A549 (cell line): ENCODE measurements at places on chromosomes 16 and 17.

- no peak for DNase-seq
Measured at GRCh38 chr16:70702624-70703023, 16.8 kb upstream of the MTSS2 start.

DNA sequence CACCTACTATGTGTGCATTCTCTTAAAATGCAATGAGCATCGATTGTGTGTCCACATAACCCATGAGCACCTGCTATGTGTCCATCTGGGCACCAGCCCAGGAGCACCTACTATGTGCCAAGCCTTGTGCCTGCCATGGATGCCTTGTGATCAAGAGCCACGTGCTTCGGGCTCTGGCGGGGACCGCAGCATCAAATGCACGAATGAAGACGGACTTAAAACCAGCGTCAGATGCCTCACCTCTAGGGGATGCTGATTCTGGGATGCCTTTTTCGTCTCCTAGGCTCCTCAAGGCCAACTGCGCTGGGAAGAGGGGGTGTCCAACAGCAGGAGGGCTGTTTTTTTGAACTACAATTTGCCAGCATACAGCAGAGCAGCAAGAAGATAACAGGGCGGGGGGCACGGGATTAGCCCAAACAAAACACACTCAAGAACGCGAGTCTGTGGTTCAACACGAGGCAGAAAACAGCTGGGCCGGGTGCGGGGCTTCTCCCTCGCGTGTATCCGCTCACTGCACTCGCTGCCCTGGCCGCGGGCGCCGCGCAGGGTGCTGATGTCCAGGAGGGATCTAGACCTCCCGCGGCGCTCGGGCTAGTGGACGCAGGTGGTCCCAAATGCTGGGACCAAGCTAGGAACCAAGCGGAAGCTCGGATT is 1.2 kb upstream of the GLIS2 start:
- DNase-seq = peak; percentile 94

- DNase-seq = no peak
Measured at GRCh38 chr17:27457731-27458523, 1.7 kb downstream of the KSR1 start.

DNA sequence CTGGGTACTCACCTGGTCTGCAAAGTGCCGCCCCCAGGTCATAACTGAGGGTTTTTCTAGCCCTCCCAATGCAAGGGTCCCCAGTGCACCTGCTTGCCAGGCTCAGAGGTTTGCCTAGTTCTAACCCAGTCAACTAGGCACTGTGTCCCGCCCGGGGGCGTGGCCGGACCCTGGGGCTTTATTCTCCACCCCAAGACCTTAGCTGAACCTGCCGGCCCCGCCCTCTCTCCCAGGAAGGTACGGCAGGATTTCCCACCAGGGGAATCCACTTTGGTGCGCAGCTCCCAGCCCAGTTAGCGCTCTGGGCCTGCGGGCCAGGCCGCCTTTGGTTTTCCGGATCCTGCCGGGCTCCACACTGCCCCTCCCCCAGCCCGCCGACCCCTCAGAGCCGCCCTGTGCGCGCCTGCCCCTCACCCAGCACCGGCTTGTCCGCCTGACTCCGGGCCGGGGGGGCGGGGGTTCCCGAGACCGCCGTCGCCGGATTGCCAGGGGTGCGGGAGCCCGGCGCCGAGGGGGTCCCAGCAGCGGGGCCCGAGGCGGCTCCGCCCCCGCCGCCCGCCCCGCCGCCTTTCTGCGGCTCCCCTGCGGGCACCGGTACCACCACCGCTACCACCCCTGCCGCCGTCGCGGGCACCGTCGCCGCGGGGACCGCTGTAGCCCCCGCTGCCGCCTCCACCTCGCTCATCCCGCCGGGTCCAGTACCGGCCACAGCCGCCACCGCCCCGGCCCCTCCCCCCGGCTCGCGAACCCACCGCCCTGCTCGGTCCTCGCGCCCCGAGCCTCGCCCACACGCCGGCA is 424 bp downstream of the YBX2 start:
- no peak for DNase-seq

- DNase-seq = peak; percentile 58
Measured at GRCh38 chr17:74943808-74944522, 8.3 kb downstream of the OTOP3 start.

DNA sequence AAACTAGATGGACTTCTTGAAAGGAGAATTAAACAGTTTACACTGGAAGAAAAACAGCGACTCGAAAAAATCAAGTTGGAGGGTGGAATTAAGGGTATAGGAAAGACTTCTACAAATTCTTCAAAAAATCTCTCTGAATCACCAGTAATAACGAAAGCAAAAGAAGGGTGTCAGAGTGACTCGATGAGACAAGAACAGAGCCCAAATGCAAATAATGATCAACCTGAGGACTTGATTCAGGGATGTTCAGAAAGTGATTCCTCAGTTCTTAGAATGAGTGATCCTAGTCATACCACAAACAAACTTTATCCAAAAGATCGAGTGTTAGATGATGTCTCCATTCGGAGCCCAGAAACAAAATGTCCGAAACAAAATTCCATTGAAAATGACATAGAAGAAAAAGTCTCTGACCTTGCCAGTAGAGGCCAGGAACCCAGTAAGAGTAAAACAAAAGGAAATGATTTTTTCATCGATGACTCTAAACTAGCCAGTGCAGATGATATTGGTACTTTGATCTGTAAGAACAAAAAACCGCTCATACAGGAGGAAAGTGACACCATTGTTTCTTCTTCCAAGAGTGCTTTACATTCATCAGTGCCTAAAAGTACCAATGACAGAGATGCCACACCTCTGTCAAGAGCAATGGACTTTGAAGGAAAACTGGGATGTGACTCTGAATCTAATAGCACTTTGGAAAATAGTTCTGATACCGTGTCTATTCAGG is 85.0 kb downstream of the C17orf58 start:
- DNase-seq = no peak

DNA sequence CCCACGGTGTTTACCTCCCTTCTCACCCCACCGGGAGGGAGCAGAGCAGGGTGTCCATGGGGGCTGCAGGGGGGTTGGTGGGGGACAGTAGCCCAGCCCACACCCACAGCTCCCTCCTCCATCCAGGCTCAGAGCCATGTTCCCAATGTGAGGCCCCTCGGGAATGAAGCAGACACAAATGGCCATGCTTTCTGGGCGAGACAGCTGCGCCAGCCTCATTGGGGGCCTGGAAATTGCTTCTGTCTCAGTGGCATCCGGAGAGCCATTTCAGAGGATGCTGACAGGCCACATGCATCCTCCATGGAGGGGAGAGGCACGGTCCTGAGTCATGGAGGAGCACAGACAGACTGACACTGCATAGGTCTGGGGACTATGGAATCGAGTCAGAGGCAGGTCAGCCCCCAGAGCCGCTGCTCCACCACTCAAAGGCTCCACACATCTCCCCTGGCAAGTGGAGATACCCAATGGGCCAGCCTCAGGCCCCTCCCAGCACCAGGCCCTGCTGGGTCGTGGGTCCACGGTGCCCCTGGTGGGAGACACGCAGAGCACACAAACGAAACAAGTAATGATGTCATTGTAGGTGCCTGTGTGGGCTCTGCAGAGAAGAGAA is 59.6 kb upstream of the ENPP7 start:
- DNase-seq = no peak

DNA sequence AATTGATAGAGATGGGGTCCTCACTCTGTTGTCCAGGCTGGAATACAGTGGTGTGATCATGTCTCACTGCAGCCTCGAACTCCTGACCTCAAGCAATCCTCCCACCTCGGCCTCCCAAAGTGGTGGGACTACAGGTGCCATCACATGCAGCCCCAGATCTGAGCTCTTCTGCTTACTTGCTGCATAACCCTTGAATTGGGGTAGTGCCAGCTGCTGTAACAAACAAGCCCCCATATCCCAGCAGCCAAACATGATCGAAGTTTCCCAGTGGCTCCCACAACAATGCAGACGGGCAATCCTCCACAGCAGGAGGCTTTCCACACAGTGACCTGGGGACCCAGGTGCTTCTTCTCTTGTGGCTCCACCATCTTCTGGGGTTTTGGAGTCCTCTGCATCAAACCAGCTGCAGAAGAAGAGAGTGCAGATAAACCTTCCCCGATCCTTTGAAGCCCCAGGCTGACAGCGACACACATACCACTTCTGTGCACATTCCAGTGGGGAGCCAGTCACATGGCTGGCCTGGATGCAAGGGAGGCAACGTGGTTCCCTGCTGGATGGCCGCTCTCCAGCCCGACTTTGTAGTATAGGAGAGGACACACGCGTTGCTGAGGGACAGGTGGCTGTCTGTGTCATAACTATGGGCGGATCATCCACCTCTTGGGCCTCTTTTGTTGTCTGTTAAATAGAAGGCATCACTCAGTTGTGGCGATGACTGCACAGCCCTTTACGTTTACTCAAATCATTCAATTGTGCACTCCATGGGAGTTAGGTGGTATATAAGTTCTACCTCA is 16.7 kb downstream of the SBK1 start:
- no peak for DNase-seq
